ENCODE measurements at places on chromosomes 6 and 20.

GRCh38 chr6:159487636-159488035 is 205.4 kb downstream of the SOD2 start:
- DNase-seq = no peak

- DNase-seq = no peak
Observed at GRCh38 chr20:36496707-36497669, 44.3 kb upstream of the MYL9 start.

- DNase-seq = no peak
Observed at GRCh38 chr6:143279385-143279784, 171.1 kb downstream of the ADAT2 start.

GRCh38 chr6:155676346-155676745 is 220.7 kb upstream of the NOX3 start:
- DNase-seq = no peak

GRCh38 chr20:30593572-30593971 is 663.9 kb upstream of the DEFB115 start:
- DNase-seq = no peak

DNA sequence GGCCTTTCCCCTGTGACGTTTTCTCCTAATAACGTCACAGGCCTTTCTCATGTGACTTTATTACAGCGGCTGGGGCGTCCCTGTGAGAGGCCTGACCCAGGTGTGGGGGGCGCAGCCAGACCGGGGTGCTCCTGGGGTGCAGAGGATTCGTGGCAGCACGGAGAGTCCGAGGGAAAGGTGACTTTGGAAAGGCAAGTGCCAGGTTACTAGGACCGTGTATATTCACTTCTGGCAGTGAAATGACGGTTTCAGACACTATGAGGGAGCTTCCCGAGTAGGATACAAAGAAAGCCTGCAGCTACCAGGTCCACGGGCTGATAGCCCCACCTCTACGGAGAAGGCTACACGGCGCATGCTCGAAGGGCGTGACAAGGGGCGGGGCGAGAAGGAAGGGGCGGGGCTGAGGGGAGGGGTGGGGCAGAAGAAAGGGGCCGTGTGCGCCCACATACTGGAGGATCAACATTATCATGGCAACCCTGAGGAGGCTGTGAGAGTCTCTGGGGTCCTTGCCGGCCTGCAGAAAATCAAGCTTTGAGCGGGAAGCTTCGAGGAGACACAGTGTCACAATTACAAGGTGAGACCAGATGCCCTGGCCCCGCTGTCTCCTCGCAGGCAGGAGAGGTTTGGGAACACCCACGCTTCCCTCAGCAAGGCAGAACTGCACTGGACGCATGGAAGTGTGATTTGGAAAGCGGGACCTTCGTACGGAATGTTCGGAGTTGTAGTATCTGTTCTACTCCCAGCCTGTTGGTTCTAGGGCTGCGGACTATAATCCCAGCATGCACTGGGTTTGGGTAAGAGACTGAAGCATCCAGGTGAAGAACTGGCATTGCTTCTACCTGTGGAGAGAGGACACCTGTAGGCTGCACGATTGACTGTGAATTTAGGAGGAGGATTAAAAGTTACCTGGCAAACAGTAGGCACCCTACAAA is 54.4 kb upstream of the ZNF337 start:
- DNase-seq = peak; percentile 44

DNA sequence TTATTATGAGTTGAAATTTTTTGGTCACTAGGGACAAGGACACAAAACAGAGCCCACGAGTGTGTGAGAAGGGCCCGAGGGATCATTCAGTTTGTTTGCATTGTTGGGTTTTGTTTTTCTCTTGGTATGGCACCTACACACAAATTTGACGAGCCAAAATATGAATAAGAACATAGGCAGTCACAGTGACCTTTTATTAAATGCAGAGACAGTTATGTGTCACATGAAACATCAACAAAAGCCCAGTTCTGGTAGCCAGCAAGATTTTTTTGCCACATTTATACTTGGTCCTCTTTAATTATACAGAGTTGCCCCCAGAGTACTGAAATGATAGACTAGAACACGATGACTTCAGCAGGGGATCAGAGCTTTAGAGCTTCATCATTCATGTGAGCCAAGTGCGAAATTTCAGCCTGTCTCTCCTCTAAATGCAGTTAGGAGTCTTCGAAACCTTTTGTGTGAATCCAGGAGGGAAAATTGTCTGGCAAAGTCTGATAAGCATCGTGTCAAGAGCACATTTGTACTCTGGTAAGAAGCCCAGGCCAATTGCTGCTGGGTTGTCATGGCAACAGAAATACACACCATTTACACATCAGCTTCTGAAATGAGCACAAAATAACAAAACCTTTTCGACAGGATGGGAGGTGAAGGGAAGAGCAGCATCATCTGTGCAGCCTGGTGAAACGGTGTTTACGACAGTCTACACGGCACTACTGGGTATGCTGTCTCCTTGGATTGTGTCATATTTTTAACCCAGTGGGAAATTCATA is 79.2 kb upstream of the RIPOR2 start:
- no peak for DNase-seq

DNA sequence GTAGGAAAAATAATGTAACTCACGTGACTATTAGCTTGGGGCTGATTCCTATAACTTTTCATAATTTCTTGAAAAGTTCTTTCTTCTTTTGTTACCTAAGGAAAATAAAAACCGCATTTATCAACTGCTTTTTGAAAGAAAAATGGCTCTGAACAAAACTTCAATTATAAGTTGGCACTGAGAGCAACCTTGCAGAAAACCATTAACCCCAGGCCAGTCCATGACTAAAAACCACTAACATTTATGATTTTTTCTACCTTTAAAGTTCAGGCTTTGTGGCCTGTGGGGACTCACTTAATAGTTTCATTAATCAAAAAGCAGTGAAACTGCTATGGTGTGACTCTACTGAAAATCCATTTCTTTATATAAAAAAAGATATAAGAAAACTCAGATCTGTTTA is 69.1 kb upstream of the SAMHD1 start:
- no peak for DNase-seq

DNA sequence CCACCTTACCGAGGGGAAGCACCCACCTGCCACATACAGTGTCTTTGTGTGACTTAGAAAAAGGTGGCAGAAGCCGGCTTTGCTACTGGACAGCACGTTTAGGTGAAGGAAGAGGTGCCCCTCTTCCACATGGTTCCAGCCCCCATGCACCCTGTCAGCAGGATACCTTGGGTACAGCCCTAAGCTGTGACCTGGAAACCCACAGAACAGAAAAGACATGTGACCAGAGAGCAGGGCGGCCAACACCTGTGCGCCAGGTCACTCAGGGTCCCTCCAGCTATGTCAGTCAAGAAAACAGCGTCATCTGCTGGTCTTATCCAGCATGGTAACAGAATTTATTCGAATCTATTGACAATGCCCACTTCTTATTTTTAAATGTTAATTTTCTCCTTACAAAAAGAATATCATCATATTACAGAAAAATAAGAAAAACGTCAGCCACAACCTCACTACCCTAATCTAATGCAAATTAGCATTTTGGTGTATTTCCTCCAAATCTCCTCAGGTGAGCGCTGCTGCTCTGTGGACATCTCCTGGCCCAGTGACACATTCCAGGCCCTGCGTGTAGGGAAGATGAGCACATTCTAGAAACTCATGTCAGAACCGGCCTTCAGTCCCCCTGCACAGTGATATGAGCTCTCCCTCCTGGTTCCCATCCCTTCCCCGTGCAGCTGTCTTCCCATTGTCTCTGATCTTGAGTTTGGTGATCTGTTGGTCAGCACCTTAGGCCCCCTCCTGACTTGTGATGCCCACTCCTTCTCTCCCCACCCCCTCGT is 37.2 kb downstream of the GTF2H5 start:
- DNase-seq = no peak
